ENCODE measurements at places on chromosomes 3 and 15.

GRCh38 chr3:197085137-197085536 lies 55.5 kb upstream of the MELTF start:
- DNase-seq, result no peak

DNA sequence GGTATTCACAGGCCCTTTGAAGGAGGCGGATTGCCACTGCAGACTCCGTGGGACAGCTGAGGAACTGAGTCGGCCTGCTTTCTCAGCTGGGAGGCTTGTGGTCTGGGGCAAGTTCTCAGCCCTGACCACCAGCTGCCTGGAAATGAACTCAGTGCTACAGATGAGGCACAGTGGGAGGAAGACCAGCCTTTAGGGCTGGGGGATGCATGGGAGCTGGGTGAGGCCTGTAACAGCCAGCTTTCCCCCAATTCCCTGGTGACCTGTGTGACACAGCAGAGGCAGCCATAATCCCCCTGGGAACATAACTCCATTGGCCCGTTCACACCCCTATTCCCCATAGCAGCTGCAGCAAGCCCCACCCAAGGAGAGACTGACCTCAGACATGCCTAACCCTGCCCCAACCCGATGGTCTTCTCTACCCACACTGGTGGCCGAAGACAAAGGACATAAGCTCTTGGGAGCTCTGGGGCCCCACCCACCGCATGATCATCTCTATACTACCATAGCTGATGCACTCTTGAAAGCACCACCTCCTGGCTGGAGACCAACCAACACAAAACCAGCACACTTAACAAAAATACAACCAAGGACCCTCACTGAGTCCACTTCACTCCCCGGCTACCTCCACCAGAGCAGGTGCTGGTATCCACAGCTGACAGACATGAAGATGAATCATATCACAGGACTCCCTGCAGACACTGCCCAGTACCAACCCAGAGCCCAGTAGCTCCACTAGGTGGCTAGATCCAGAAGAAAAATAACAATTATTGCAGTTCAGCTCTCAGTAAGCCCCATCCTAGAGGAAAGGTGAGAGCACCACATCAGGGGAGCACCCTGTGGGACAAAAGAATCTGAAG lies 24.9 kb downstream of the ZMAT3 start:
- no peak for DNase-seq

DNA sequence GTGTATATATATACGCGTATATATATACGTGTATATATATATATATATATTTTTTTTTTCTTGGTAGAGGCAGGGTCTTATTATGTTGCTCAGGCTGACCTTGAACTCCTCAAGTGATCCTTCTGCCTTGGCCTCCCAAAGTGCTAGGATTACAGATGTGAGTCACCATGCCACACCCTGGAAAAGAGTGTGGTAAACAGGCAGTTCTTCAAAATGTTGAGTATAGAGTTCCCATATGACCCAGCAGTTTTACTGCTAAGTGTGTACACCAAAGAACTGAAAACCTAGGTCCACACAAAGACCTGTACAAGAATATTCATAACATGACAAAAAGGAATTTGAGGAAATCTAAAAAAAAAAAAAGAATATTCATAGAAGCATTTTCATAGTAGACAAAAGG lies 71.8 kb upstream of the GCNT3 start:
- no peak for DNase-seq

DNA sequence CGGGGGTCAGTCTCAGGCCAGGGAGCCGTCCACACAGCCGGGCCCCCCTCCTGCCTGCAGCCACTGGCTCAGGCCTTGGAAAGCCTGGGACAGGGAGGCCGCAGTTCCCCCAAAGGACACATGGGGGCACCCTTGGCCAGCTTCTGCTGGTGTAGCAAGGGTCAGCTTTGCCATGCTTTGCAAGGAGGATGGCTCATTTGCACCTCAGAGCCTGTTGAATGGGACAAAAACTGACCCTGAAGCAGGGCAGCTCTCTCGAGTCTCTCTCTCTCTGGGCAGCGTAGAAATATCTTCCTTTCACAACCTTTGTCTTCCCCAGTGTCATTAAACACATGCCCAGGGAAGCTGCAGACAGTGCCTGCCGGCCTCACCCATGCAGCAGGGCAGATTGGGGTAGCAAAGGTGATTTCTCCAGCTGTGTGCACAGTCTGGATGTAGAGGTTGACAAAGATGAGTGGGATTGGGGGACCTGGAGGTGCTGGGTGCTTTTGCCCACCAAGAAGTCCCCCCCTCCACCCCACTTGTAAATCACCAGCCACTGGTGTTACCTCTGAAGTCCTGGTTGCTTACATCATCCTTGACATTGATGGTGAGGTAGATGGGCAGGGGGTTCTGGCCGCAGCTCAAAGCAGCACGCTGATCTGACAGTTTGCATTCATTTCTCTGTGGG lies 17.4 kb upstream of the EHD4 start:
- DNase-seq, result peak; percentile 81

- DNase-seq, result no peak
Observed at GRCh38 chr3:145959457-145960088, 201.4 kb downstream of the PLOD2 start.

GRCh38 chr15:60385620-60386552 lies 11.9 kb downstream of the ANXA2 start:
- no peak for DNase-seq

GRCh38 chr3:134104031-134104430 lies 74.3 kb upstream of the SLCO2A1 start:
- DNase-seq, result no peak

DNA sequence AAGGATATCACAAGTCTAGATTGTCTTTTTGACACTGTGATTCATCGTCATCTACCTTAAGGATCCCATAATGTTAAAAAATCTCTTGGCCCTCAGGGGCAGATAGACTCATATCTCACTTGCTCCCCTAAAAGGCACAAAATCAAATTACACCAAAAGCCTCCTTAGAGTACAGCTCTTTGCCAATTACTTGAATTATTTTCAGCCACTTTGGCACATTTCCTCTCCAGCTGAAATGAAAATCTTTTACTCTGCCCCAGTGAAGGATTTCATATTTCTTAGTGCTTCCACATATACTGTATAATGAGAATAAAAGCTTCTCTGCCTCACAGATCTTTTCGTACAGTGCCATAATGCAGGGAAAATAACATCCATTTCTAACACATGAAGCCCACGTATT lies 190.7 kb upstream of the GBE1 start:
- DNase-seq, result no peak

GRCh38 chr3:10582733-10583132 lies 77.3 kb upstream of the ATP2B2 start:
- DNase-seq, result no peak

- peak; percentile 18 for DNase-seq
Observed at GRCh38 chr3:39189959-39190269, 2.5 kb downstream of the XIRP1 start.

DNA sequence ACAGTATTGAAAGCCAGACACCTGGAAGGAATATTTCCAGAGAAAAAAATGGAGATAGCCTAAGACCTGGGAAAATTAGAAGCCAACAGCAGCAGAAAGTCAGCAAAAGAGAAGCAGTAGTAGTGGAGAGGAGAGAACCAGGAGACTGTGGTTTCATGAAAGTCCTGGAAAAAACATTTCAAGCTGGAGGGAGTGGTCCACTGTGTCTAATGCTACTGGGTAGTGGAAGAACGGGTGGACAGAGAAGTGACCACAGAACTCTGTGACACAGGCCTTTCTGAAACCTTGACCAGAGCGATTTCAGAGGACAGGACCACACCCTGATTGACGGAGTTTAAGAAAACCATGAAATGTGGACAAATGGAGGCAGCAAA lies 15.3 kb upstream of the SH3BP5 start:
- DNase-seq, result no peak

DNA sequence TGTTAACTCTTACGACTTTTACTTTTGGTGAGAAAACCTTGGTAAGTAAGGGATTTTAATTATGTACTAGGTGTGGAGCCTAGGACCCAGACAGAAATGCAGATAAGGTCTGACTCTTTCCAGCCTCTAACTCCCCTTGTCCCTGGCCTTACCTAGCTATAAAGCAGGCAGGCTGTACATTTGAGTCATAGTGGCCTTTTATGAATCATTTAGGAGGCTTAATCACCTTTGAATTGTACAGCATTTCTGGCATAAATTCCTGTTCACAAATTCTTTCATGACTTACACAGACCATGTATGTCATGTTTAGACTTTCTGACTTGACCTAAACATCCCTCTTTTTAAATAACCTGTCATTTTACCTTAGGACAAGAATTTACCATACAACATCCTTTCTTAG lies 47.4 kb downstream of the CHCHD4 start:
- DNase-seq, result no peak

DNA sequence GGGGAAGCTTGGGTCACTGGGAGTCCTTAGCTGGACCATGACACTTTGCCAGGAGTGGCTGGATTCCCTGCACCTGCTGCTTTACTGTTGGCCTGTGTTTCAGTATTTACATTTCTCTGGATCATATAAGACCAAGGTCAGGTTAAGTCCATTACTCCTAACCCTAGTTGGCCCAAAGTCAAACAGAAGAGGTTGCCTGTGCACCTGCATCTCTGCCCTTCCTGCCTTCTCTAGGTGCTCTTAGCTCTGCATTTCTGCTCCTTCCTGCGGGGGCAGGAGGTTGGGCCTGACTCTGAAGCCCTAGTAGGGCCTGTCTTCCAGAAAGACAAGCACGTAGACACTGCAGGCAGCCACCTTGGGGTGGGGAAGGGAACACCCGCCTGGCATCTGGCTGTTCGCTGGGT lies 124.3 kb downstream of the RPLP1 start:
- no peak for DNase-seq

DNA sequence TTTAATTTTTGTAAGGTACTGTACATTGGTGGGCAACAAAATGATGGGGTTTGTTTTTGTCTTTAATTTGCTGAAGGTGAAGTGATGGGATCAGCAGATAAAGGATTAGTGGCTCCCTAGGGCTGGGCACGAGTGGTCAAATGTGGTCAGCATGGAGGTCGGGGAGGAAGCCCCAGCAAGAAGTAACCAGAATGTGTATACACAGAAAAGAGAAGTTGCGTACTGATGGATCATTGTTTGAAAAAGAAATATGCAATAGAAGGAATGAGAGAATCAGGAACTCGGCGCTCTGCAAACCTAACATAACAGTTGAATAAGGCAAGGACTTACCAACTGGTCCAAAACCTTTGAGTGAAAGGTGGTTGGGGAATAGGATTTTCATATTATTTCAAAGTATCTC lies 1.5 kb downstream of the TMOD2 start:
- DNase-seq, result no peak

DNA sequence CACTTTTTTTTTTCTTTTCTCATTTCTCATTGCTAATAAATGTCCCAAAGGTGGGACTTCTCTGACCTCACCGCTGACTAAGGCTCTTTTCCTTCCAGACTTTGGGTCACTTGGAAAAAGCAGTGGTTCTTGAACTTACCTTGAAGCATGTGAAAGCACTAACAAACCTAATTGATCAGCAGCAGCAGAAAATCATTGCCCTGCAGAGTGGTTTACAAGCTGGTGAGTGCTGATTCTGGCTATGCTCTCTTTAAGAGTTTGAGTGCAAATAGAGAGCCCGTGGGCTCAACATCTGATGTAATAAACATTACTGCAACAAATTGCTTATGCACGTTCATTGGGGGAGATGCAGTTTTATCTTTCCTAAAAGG lies 2.0 kb downstream of the BHLHE40 start:
- no peak for DNase-seq

- no peak for DNase-seq
Observed at GRCh38 chr3:67090474-67090873, 92.4 kb downstream of the KBTBD8 start.

- no peak for DNase-seq
Observed at GRCh38 chr15:27046880-27047279, 75.9 kb downstream of the GABRG3 start.

GRCh38 chr3:88398581-88398980 lies 248.8 kb downstream of the C3orf38 start:
- DNase-seq, result no peak
